Karpas-422 (cell line): ENCODE measurements at places on chromosomes 11 and 22.

- DNase-seq = no peak
Measured at GRCh38 chr22:50437511-50438304, 37.1 kb downstream of the SBF1 start.

DNA sequence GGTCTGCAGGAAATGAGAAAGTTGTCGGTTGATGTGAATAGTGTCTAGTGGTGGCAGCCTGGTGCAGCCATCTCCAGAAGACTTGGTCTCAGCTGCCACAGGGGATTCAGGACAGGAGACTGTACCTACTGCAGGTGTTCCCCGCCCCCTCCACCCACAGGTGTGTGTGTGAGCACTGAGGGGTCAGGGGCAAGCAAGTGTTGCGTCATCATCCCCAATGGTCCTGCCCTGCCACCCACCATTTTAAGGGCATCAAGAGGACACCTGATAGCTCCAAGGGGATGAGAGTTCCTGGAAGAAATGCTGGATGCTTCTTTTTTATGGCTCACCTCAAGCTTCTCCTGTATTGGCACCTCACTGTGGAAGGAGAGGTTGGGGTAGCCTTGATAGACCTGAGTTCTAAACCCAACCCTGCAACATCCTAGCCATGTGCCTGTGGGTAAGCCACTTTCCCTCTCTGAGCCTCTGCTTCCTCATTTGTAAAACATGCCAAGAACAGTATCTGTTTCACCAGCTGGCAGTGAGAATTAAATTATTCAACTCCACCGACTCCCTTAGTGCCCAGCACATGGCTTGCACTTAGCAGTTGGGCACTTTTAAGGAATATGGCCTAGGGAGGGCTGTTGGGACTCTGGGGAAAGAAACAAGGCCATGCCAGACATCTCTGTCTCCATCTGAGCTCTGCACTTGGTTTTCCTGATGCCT, 6.1 kb downstream of the C11orf91 start:
- DNase-seq = no peak

GRCh38 chr11:29634244-29634643, 382.6 kb downstream of the KCNA4 start:
- DNase-seq = no peak

GRCh38 chr11:1109918-1110705, 35.4 kb downstream of the MUC2 start:
- no peak for DNase-seq

GRCh38 chr11:92455210-92455790, 230.7 kb downstream of the FAT3 start:
- DNase-seq = no peak
